Lung microvascular endothelial cell (primary cell): ENCODE measurements at places on chromosomes 7 and 10. TPM values are rescaled to one million over a fixed set of nuclear protein-coding genes. Genes with fewer than 3 reads are reported as not detected.
A peak's percentile ranks its signal among the peaks of the same experiment; 100 is the strongest.

RAMP3 gene
- total RNA-seq = 51.2 and 218 TPM in 2 replicates

ZNF12 gene
- total RNA-seq = 11.6 and 15.9 TPM in 2 replicates

GRCh38 chr10:116915340-116915739 is 66.0 kb downstream of the ENO4 start:
- DNase-seq = no peak

DNA sequence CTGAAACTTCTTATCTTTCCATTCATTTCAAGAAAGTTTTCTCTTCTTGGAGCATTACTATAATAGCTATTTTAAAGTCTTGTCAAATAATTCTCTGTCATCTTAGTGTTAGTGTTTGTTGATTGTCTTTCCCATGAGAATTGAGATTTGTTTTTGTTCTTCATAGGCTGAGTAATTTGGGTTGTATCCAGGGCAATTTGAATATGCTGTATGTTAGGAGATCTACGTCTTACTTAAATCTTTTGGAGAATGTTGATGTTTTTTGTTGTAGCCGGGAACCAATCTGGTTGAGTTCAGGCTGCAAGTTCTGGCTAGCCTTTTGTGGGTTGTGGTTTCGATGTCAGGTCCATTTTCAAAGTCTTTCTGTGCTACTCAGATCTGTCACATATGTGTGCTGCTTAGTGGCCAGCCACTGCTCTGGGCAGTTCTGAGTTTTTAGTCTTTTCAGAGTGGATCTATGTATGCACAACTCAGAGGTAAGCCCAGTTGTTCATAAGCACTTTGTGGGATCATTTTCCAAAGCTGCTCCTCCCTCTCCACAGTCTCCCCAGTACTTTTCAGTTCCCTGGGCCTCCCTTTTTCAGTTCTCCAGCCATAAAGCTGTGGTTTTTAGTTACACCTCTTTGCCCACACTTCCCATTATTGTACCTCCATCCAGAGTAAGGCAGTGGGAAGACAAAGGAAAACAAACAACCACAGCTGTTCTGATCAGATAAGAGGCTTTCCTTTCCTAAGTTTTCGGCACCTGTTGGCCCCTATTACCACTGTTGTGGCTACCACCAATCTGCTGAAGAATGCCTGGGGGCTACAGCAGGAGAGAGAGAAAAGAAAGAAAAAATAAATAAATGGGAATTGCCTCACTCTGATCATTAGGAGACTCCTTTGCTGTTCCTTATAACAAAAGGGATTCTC is 4.7 kb upstream of the CCNJ start:
- peak; percentile 81 for DNase-seq

DNA sequence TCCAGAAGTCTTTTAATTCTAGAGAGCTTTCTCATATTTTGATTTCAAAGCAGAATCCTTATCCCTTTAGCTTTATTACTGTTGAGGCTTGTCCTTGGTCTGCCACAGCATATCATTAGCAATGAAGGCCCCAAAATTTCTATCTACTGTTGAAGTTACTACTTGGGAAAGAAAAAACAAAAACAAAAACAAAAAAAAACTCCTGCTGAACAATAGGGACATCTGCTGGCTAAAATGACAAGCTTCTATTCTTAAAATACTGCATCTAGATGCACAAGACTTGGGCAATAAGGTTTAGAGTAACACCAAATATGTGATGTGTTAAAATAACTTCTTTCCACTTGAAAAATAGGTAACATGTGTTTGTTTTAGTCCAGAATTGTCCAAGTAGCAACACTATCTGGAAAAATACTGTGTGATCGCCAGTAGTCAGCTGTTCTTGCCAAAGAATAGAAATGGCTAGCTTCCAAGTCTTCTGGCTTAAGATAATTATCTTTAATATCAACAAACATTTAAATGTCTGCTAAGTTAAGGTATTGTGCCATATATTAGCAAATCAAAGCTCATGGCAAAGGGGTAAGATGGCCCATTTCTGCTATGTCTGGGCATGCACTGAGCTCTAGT is 3.8 kb upstream of the DMTF1 start:
- DNase-seq = peak; percentile 58

GRCh38 chr10:49135575-49136313 is 1.9 kb upstream of the FAM170B start:
- no peak for DNase-seq
